A549 (cell line): ENCODE measurements at places on chromosomes 3 and 15. TPM values are rescaled to one million over a fixed set of nuclear protein-coding genes. Genes with fewer than 3 reads are reported as not detected.

DNA sequence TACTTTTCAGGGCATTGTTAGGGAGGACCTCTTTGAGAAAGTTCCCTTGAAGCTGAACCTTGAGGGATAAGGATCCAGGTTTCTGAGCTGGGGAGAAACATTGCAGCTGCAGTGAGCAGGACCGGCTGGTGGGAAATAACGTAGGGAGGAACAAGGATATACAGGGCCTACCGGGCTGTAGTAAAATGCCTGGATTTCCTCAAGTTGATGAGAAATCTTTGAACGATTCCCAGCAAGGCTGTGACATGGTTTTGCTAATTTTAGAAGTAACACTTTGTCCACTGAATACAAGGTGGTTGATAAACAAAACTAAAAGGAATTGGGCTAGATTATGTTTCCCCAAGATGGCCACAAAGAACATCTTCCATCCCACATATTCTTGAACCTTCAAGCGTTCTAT is 137.0 kb upstream of the AGBL1 start:
- no peak for DNase-seq

Gene GOLGA6C
- not detected in 3 replicates for polyA plus RNA-seq

DNA sequence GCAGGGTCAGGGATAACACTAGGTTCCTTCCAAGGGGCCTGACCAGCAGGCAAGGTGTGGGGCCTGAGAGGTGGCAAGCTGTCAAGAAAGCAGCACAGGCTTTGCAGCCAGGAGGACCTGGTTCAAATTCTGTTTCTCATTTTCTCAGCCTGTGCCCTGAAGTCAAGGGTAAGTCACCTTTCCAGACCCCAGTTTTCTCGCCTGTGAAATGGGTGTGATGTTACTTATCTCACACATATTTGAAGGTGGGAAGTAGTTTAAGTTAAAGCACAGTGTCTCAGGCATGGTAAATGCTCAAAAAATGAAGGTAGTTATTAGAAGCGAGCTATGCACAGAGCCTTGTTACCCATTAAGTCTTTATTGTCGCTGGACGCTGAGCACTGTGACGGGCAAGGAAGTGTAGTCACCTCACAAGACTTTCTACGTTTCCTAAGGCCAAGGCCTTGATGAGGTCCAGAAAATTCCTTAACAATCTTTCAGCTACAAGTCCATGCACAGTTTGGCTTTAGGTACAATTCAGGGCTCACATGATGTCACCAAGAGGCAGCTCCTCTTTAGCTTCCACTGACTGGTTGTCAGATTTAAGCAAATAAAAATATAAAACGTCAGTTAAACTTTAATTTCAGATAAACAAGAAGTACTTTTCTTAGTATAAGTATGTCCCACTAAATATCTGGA is 522.6 kb upstream of the PROK2 start:
- DNase-seq = no peak

Gene EIF2B5
- 29.8 to 32.5 TPM (median 32.1 TPM) in 3 replicates for polyA plus RNA-seq

GRCh38 chr3:138398791-138399575 is 35.4 kb upstream of the ESYT3 start:
- DNase-seq = no peak
